Caco-2 (cell line): ENCODE measurements at places on chromosomes 11 and 22.
A peak's percentile ranks its signal among the peaks of the same experiment; 100 is the strongest.

DNA sequence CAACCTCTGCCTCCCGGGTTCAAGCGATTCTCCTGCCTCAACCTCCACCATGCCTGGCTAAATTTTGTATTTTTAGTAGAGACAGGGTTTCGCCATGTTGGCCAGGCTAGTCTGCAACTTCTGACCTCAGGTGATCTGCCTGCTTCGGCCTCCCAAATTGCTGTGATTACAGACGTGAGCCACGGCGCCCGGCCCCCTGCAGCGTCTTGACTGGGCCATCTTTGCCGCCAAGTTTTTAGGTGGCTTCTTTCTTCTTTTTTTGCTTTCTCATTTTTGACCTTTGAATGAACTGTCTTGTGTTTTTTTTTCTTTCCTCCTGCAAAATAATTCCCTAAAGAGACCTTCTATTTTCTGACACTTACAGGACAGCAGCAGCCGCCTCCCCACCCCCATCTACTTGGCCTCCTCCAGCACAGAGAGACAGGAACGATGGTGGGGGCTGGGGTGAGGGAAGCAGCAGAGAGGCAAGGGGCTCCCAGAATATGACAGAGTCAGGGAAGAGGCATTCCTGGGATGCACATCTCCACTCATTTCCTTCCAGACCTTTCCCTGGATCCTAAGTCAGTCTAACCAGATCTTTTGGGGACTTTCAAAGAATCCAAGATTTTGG lies 92.6 kb upstream of the ALX4 start:
- DNase-seq: no peak

GRCh38 chr11:72292106-72292785 lies 48.3 kb upstream of the PHOX2A start:
- DNase-seq: peak; percentile 29

GRCh38 chr11:68560216-68560615 lies 99.7 kb downstream of the PPP6R3 start:
- no peak for DNase-seq

DNA sequence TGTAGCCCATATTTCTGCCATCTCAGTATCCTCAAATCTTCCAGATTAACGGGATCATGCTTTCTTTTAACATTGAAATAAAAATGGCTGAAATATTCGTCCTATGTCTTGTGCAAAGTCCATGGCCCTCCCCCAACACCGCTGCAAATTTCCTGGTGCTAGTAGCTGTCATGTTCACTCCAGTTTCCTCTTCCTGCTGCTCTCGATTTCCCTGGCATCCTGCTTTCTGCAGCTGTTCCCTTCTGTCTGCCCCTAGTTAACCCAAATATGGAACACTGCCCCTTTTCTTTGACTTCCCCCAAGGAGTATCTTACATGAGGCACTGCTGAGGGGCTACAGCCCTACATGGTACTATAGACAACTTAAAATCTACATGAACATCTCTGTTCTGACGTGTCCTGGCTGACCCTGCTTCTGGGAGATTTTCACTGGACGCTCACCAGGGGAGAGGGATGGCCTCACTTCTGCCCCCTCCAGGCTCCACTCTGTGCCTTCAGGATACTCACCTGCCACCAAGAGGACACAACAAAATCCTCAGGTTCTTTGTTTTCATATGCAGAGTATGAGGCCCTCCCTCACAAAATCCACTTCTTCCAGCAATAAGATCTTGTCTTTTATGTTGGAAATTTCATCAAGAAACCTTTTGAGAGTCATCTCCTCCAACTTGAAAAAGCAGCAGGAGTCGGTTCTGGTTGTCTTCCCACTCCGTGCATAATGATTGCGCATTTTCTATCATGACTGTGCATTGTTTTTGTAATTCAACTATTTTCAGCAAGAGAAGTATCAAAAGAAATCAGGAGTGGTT lies 29.5 kb upstream of the SCUBE2 start:
- DNase-seq: peak; percentile 56

DNA sequence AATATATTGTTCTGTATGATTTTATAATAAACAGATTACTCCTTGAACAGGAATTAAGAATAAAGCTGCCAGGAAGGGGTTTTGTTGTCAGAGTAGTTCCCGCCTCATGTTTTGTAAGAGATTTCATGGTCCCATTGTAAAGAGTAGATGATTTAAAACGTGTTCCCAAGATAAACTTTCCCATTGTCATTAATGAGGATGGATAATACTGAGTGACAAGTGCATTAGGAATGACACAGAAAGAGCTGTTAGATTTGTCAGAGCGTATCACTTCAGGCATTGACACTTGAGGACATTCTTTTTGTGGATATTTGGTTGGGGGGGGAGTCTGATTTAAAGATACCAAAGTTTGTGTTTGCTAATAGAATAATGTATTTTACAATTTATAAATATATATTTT lies 147.0 kb downstream of the PAX6 start:
- DNase-seq: no peak

GRCh38 chr11:2508793-2509192 lies 64.0 kb downstream of the KCNQ1 start:
- no peak for DNase-seq

GRCh38 chr11:82146789-82147188 lies 586.9 kb downstream of the FAM181B start:
- no peak for DNase-seq

- no peak for DNase-seq
These were observed 45.7 kb downstream of the CYTH4 start for GRCh38 chr22:37328017-37328416.

DNA sequence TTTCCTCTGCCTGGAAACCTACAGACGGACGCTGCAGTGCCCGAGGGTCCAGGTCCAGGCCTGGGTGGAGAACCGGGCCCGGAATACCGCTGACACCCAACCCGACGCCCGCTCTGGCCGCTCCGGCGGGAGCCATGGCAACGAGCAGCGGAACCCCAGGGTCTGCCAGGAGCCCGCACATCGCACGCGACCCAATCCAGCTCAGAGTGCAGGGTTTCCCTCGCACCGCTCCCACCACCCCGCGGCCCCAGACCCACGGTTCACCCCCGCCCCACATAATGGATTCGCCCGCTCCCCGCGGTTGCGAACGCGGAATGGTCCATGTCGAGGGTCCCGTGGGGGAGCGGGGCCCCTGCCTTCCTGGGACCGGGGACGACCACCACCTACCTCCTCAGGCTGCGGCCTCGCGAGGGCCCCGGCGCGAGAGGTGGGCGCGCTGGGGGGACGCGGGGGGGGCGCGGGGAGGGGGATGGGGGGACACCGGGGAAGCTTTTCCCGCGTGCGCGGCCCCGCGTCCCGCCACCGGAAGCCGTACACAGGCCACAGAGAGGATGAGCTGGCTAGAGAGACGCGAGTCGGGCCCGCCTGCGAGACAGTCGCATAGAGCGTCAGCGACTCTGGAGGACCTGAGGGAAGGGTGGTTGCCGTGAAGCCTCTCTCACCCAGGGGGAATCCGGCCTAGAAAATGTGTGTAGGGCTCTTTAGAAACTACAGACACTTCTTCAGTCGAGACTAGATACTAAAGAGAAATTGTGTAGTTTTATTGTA lies at the start of gene SSRP1:
TSS of gene SSRP1 (minus strand) at position 550 of the 768 bp plus-strand sequence. CDS start 771 bp downstream, outside the sequence.
- DNase-seq: peak; percentile 90

DNA sequence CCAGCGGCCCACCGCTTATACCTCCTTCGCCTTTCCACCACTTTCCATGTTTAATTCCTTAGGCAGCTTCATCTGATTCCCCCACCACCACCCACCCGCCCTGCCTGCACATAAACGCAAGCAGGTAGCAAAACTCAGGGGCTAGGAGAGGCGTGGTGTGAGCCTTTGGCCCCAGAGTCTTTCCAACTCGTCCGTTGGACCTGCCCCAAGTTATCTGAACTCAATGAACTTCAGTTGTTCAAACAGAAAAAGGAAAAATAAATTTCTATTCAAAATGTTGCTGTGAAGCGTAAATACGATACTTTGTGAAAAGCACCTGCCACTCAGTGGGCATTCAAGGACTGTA lies 814 bp upstream of the CDON start:
- no peak for DNase-seq

DNA sequence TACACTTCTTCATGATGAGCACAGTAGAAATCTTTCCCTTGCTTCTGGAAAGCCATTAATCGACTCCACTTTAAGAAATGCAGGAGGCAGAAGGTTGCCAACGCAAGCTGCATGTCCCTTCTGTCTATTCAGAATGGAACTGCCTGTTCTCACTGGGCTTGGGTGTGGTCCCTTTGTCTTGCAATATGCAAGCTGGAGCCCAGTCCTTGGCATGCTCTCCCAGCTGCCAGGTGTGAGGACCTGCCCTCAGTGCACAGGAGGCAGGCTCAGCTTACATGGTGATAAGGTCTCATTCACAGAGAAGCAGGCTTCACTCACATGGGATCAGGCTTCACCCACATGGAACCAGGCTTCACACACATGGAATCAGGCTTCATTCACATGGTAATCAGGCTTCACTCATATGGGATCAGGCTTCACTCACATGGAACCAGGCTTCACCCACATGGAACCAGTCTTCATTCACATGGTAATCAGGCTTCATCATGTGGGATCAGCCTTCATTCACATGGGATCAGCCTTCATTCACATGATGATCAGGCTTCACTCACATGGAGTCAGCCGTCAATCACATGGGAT lies 59.2 kb upstream of the USP47 start:
- no peak for DNase-seq

- DNase-seq: no peak
These were observed 13.6 kb downstream of the KCTD17 start for GRCh38 chr22:37065180-37065579.

DNA sequence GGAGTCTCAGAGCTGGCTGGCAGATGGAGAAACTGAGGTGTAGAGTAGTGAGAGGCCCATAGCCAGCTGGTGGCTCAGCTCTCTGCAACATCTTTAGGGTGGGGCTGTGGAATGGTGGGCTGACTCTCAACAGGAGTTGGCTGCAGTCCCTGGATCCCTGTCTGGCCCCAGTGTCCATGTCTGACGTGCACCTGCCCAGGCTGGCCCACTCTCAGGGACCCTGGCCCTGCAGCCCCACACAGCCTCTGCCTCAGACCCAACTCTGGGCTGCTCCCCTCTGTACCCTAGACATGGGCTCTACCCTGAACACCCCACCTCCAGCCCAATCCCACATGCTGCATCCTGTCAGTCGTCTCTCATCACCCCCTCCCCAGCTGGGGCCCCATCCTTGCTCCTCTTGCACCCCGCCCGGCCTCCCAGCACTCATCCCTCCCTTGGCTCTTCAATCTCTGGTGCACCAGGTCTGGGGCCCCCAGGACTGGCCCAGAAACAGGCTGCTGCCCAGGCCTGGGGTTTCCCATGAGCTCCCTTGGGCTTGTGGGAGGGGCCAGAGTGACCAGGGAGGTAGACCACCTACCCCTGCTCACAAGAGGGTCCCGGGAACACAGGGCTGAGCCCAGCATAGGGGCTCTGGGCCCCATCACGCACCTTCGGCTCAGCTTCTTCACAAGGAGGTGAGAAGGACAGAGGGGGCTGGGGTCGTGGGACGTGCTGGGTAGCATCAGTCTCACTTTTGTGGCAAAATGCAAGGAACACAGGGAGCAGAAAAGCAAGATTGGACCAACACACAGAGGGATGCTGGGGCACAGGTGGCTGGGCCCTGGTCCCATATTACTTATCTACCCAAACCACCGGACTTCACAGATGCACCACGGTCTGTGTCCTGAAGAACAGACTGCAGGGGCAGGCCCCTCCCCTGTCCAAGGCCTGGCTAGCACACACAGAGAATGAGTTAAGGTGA lies 31.5 kb downstream of the ARVCF start:
- no peak for DNase-seq

DNA sequence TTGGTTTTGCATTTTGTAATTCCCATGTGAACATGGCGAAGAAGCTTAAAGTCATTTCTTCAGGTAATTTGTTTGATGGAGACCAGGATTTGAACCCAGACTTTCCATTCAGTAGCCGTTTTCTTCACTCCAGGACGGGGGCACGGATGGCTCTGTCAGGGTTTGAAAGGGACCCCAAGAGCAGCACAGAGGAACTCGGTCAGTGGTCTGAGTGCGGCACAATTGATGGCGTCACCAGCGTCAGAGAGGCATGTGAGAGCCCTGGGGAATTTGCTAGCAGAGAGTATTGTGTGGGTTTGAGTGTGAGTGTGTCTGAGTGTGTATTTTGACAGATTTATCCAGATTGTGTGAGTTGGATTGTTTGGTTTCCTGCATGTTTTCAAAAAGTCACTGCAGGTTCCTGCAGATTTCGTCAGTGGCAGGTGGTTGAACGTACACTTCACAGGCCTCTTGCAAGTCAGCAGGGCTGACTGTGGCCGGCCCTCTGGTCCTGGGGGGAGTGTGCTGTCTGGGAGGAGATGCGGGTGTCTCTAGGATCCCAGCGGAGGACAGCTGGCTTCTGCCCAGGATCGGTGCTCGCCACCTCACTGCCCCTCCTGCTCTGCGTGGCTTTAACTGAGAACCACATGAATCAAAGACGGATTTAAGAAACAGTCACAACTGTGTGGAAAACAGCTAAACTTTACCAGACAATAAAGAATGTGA lies 199.3 kb downstream of the TBC1D22A start:
- DNase-seq: no peak

DNA sequence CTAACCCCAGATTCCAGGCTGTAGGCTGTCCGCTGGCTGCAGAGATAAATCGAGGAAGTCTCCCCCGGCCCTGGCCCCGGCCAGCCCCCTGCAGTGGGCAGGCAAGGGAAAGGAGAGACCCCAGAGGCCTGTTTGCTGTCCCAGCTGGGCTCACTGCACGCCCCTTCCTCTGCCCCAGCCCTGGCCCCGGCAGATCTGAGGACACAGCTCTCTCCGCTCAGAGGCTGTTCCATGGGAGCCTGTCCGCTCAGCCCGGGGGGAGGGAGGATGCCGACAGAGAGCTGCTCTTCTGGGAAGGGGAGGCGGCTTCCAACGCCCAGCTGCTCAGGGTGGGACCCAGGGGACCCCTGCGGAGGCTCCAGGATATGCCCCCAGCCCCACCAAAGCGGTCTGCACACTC lies 37.7 kb upstream of the H19 start:
- DNase-seq: no peak

GRCh38 chr11:88683024-88683423 lies 345.5 kb upstream of the CTSC start:
- no peak for DNase-seq

DNA sequence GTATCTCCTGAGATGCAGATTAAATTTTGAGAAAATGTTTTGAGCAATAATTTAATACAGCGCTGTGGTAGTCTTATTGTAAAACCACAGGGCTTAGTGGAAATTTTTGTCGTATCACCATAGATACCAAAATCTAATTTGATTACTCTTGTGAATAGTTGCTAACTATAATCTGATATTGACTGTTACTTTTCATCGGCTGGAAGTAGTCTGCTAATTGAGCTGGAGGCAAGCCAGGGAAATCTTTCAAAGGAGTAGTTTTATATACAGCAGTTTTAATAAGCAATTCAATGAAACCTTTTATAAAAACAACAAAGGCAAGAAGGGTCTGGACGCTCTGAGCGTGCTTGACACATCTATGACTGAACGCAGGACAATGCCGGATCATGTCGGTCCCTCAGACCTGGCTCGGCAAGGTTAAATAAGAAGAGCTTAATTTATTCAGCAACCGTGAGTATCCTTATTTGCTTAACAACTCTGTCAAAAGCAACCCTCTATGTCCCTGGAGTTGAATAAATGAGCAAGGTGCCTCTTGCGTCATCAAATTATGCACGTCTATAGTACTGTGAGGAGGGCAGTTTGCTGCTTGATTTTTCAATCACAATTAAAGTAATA lies 121.2 kb downstream of the NCAM1 start:
- no peak for DNase-seq
